ENCODE measurements at places on chromosomes 7 and 10.

- no peak for DNase-seq
These were observed 57.4 kb downstream of the DGKI start for GRCh38 chr7:137789215-137789882.

DNA sequence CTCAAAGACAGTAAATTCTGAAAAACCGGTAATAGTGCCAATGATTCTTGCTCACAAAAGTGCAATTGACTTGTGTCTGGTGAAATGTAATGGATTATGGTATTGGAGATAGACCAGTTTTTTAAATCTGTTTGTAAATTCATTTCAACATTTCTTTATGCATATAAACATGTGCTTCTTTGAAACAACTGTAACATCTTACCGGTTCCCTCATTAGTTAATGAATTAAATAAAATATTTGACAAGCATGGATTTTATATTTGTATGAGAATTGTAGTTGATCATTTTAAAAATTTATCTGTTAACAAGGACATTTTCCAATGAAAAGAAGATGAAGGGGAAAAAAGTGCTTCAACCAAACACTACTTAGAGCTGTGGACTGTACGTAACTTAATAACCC lies 21.0 kb upstream of the APBB1IP start:
- DNase-seq = no peak

- no peak for DNase-seq
These were observed 138.1 kb downstream of the ARHGAP22 start for GRCh38 chr10:48466611-48467240.

- DNase-seq = no peak
These were observed 55.6 kb downstream of the SLC16A9 start for GRCh38 chr10:59654007-59654406.

- DNase-seq = no peak
These were observed 459.9 kb downstream of the PLXNA4 start for GRCh38 chr7:132116369-132116768.

- no peak for DNase-seq
These were observed 209.6 kb upstream of the SH2B2 start for GRCh38 chr7:102077081-102077480.

- no peak for DNase-seq
These were observed 154.1 kb downstream of the KIAA1217 start for GRCh38 chr10:24363070-24363469.

DNA sequence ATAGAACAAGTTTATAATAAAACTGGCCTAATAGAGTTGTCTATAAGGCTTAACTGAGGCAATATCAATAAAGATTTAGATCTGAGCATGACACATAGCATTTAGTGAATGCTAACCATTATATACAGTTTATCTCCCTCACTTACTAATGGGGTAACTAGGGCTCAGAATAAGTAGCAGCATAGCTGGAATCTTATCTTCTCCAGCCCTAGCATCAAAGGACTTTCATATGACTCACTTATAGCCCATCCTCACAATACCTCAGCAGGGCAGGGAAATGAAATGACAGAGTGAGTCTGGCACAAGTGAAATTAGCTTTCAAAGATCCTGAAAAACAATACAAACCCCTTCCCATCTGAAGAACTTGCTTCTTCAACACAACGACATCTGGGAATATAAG lies 362.9 kb downstream of the KIF20B start:
- no peak for DNase-seq

- DNase-seq = no peak
These were observed 2.3 kb downstream of the DNMBP start for GRCh38 chr10:100007231-100008141.

DNA sequence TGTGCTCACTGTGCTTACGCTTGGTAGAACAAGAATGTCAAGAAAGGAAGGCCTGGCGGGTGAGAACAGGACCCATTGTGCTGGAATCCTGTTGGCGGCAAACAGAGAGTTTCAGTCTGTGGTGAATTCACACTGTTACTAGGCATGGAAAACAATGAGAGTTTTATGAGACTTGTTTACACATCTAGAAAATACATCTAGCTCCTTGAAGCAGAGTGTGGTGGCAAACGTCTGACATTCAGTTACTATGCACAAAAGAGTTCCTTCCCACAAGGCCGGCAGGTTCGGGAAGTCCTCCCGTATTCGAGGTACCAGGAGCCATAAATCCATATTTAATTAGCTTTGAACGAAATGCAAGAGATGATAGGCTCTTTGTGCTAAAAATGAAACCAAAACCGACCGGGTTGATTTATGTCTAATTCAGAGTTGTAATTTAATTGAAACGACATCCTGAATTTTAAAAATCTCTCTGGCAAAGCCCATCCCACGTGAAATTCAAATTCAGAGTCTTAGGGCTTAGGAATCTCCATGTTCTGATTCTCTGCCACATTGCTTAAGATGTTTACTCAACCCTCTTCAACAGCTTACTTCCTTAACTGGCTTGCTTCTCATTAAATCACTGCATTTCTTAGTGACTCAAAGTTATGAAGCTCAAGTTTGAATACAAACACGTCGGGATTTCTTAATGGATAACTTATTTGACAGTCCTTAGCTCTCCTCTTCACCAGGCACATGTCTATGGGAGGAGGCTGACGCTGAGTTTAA lies 299.9 kb upstream of the PITRM1 start:
- DNase-seq = no peak

- no peak for DNase-seq
These were observed 35.2 kb downstream of the PANK1 start for GRCh38 chr10:89609833-89610346.

DNA sequence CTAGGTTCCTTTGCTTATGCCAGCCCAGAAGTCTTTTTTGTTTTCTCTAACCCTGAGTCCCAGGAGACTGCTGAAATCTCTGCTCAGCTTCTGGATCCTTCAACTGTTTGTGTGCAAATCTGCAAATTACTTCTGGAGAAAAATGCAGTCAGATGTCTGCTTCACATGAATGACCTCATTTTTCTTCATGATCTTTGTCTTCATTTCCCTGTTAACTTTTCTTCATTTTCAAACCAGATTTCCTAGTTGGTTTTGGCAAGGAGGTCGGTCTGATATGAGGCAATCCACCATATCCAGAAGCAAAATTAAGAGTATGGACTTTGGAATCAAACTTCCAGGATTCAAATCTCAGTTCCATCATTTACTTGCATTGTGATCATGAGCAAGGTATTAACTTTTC lies 66.8 kb downstream of the ZNF503 start:
- DNase-seq = no peak

DNA sequence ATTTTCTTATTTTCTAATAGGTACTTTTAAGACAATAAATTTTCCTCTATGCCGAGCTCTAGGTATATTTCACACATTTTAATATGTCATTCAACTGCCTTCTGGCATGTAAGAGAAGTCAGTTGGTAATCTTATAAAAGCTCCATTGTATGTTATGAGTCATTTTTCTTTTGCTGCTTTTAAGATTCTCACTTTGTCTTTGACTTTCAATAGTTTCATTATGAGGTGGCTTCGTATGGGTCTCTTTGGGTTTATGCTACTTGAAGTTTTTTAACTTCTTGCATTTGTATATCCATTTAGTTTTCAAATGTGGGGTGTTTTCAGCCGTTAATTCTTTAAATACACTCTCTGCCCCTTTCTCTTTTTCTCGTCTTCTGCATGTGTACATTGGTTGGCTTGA lies 80.5 kb downstream of the ABCA13 start:
- no peak for DNase-seq

DNA sequence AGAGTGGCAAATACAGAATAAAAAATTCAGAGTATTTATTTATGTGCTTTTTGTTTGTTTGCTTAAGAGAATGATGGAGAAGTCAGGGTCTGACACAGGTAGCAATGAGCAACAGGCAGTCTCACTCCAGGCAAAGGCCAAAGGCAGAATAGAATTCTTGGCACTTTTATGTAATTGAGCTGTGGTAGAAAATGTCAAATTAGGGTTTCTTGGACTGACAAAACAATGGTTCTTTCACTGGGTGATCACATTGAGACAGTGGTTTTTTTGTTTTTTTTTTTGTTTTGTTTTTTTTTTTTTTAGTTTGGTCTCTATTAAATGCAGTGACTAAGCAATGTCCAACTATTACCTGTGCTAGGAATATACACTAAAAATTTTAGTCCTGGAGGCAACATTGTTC lies 27.4 kb downstream of the POM121L12 start:
- DNase-seq = no peak
